Calu3 (cell line): ENCODE measurements at places on chromosomes 4 and X.

DNA sequence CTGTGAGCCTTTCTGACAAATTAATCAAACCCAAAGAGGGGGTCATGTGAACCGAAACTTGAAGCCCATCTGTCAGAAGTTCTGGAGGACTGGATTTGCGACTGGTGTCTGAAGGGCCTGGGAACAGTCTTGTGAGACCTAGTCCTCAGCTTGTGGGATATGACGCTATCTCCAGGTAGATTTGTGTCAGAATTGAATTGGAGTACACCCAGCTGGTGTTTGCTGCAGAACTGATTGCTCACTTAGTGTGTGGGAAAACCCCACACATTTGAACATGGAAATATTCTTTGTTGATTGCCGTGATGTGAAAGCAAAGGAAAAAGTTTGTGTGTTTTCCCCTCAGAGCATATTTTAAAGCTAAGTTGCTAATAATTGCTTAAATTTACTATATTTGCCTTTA lies 30.3 kb upstream of the TMSB15B start:
- DNase-seq, result no peak

GRCh38 chrX:152989292-152989658 lies 4.6 kb downstream of the PNMA5 start:
- no peak for DNase-seq

DNA sequence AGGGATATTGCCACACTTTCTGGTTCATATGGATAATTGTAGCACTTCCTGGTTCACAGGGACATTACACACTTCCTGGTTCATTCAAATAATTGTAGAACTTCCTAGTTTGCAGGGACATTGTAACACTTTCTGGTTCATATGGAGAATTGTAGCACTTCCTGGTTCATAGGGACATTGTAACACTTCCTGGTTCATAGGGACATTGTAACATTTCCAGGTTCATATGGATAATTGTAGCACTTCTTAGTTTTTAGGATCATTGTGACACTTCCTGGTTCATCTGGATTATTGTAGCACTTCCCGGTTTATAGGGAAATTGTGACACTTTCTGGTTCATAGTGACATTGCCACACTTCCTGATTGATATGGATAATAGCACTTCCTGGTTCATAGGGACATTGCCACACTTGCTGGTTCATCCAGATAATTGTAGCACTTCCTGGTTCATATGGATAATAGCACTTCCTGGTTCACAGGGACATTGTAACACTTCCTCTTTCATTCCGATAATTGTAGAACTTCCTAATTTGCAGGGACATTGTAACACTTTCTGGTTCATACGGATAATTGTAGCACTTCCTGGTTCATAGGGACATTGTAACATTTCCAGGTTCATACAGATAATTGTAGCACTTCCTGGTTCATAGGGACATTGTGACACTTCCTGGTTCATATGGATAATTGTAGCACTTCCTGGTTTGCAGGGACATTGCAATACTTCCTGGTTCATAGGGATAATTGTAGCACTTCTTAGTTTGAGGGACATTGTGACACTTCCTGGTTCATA lies 59.2 kb upstream of the CD99 start:
- DNase-seq, result no peak

- no peak for DNase-seq
Observed at GRCh38 chr4:74968456-74969164, 35.7 kb downstream of the PARM1 start.

GRCh38 chrX:149207518-149207917 lies 297.6 kb downstream of the IDS start:
- DNase-seq, result no peak

DNA sequence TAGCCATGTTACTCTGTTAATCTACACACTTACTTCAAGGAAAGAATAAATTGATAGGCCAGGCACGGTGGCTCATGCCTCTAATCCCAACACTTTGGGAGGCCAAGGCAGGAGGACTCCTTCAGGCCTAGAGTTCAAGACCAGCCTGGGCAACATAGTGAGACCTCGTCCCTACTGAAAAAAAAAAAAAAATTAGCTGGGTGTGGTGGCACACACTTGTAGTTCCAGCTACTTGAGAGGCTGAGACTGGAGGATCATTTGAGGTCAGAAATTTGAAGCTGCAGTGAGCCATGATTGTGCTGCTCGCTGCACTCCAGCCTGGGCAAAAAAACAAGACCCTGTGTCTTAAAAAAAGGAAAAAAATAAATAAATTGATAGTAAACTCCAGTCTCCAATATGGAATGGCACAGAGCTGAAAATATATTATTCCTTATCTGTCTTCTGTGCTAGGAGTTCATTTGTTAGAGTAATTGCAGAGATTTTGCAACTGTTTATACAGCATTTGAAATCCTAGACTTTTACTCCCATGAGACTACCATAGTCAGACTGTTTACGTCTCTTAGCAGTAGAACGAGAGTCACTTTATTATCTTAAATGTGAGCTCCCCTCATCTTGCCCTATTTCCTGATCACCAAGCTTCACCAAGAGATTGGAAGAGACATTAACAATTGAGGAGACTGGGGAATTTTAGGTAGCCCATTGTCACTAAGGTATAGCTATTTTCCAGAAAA lies 18.8 kb upstream of the TMEM131L start:
- no peak for DNase-seq
